NAMALWA (cell line): ENCODE measurements at places on chromosomes 1 and 21.

- no peak for DNase-seq
These were observed 64.8 kb downstream of the FAM163A start for GRCh38 chr1:179807691-179808485.

GRCh38 chr1:55970526-55971110, 608.7 kb downstream of the PLPP3 start:
- no peak for DNase-seq

- DNase-seq, result no peak
These were observed 11.2 kb downstream of the MKNK1 start for GRCh38 chr1:46592823-46593222.

- no peak for DNase-seq
These were observed 102.6 kb downstream of the GPATCH2 start for GRCh38 chr1:217528271-217528670.

DNA sequence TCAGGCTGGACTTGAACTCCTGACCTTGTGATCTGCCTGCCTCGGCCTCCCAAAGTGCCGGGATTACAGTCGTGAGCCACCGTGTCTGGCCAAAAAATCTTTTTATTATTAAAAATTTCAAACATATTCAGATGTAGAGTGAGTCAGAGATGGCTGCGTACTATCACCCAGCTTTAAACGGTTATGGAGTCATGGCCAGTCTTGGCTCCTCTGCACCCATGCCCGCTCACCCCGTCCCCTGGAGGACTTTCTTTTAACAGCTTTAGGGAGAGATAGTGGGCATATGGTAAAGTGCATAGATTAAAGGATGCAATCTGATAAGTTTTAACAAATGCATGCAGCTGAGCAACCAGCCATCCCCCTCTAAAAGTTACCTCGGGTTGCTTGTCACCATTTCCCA, 51.8 kb downstream of the TNFRSF8 start:
- no peak for DNase-seq

DNA sequence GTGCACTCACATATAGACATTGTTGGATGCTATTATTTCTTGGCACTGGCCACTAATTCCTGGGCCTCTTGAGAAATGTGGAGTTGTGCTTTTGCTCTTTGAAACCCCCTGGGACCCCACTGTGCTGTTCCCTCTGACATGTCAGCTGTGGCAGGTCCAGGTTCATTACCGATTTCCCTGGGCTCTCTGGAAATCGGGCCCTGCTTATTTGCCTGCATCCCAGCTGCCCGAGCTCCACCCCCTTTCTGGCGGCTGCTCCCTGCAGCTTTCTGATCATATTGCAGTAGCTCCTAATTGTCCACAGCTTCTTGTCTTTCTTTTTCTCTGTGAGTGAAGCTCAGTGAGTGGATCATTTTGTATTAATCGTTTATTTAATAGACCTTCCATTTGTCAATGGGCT, 183.7 kb upstream of the FAM78B start:
- no peak for DNase-seq

DNA sequence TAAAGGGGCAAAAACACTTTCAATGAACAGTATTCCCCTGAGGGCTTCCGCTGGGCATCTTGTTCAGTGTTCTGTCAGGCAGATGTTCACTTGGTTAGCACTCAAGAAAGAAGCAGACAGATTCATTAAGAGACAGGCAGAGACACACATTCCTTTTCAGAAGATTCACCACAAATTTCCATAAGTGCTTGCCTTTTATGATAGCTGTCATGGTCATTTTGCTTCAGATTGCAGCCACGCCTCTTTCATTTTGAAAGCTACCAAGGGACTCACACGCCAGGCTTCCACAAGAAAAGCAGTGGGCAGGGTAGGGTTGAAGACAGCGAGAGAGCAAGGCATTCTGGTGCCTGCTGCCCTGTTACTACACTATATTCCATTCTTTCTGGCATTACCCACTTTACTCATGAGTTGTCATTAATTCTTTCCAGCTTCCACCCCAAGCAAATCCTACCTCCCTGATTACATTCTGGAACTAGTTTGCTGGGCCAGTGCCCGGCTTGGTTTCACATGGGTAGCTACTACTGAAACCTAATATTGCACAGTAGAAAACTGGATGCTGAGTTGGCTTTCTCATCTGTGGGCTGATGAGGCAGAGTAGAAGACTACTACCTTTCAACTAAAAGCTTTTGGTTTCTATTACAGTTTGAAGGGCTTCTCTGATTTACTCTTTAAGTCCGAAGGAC, 91.2 kb upstream of the COL24A1 start:
- DNase-seq, result no peak
